Stimulated activated CD4-positive, alpha-beta T cell treated with anti-CD3 and anti-CD28 coated beads, TNF-alpha, amount 100 ng/mL, for 24 hours (primary cell): ENCODE measurements at places on chromosomes 5 and 9.
A peak's percentile ranks its signal among the peaks of the same experiment; 100 is the strongest.

GRCh38 chr5:149381986-149382338 is 2.9 kb upstream of the IL17B start:
- peak; percentile 56 for DNase-seq

- DNase-seq = no peak
These were observed 186.6 kb upstream of the ADAMTS16 start for GRCh38 chr5:4953576-4953975.

GRCh38 chr5:2921651-2922050 is 170.2 kb upstream of the IRX2 start:
- DNase-seq = no peak

DNA sequence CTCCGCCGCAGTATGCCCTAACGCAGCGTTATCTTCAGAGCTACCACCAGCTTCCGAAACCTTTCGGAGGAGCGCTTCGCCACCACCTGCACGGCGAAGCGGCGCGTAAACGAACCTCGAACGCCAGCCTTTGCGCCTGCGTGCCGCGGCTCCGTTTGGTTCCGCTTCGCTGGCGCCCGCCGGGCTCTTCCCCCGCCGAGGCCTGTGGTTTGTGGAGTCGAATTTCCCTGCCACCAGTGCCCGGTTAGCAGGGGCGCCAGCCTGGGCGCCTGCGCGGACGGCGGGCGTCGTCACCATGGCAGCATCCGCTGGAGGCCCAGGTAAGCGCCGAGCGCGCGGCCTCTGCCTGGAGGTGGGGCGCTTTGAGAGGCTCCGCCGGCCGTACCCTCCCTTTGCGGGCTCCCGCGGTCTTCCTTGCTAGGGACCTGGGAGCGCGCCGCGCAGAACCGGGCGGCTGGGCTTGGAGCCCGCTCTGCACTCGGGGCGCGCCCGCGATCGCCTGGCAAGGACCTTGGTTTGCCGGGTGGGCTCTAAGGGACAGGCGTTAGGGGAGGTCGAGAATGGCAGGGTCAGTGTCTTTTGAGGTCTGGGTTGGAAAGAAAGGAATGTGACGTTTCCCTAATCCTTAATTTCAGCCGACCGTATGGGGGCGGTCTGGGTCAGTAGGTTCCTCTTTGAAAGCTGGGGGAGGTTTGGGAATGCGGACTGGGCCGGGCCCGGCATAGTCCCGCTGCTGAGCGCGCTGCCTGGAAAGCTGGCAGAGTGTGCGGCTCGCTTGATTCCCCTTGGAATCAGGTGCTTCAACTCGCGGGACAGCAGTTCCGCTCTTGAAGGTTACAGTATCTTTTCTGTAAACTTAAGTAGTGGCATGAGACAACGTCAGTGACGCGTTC is at the start of gene FAM151B:
Gene FAM151B, plus strand, starts transcription at position 272 of the 893 bp plus-strand sequence. Its CDS starts 24 bp downstream, at position 296.
- DNase-seq = peak; percentile 83

- no peak for DNase-seq
These were observed 109.0 kb downstream of the IRX1 start for GRCh38 chr5:3704661-3705060.

DNA sequence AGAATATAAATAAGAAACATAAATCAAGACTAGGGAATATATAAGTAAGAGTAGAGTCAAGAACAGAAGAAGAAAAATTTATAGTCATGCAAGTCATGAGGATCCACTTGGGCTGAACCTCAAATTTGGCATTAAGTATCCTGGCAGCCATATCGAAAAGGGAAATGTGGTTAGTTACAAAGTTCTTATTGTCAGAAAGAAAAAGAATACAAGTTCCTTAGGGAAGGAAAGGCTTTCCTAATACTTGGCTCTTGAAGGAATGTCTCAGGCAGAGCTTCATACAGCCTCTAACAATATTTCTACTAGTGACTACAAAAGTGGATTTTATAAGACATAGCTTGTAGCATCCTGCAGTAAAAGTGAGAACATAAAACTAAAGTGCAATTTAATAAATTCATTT is 45.4 kb downstream of the TMEM252 start:
- DNase-seq = no peak

- DNase-seq = no peak
These were observed 458.6 kb downstream of the ZSWIM6 start for GRCh38 chr5:61790678-61791077.

DNA sequence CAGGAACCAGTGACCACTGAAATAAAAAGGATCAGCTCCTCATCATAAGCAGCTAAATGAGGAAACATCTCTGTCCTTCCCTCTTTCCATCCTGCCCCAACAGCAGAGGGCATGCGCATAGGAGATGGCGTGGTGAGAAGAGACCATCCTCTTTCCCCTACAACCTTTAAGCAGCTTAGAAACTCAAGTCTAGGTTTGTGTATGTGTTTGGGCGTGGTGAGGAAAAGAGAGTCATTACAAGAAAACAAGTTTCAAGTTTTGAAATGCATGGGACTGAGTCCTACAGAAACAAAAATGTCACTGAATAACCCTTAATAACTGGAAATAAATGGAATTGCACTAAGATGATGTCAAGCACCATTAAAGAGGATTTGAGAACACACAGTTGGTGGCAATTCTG is 96.4 kb upstream of the IL12B start:
- no peak for DNase-seq

DNA sequence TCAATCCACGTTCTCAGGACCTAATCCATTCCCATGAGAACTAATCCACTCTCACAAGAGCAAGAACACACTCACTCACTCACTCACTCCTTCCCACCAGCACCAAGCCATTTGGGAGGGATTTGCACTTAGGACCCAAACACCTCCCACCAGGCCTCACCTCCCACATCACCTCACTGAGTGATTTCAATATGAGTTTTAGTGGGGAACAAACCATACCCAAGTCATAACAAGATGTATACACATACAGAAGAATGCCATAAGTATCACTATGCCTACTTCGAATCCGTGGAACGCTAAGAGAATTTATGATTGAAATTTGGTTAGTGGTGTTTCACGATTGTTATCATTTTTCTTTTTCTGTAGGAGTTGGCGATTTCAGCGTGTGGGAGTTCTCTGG is 29.3 kb upstream of the CTSL start:
- DNase-seq = no peak

- DNase-seq = no peak
These were observed 440.4 kb downstream of the DMRT2 start for GRCh38 chr9:1490341-1491232.

GRCh38 chr9:87718852-87719612 is 6.9 kb upstream of the CTSL start:
- no peak for DNase-seq

DNA sequence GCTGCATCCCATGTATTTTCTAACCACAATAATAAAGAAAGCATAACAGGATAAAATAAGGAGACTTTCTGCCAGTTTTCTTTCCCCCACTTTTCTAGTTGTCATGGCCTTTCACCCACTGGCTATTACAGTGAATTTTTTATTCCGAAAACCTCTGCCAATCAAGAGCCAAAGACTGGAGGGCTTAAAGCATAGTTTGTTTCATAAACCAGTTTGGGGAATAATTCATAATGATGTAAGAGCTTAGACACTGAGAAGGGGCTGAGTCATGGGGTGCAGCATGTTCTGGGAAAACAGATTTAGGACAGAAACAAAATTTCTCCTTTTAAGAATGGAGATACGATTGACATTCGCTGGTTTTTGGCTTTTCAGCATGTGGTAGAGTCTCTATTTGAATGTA is 4.4 kb upstream of the GLIPR2 start:
- no peak for DNase-seq

- DNase-seq = no peak
These were observed 76.4 kb upstream of the SMARCA2 start for GRCh38 chr9:1938675-1939170.

DNA sequence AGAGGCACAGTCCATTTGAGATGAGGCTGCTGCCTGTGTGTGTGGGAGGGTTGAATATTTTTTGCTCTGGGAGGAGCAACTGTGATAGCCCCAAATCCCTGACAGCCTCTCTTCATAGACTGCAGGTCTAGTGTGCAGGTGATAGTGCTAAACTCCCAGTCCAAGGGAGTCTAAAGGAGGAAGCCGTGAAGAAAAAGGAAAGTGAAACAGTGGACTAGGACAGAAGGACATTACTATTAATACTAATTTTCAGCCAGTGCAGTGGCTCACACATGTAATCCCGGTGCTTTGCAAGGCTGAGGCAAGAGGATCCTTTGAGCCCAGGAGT is 295.0 kb downstream of the PDE4D start:
- DNase-seq = no peak

- no peak for DNase-seq
These were observed 269.4 kb downstream of the CWC27 start for GRCh38 chr5:65037831-65038815.

DNA sequence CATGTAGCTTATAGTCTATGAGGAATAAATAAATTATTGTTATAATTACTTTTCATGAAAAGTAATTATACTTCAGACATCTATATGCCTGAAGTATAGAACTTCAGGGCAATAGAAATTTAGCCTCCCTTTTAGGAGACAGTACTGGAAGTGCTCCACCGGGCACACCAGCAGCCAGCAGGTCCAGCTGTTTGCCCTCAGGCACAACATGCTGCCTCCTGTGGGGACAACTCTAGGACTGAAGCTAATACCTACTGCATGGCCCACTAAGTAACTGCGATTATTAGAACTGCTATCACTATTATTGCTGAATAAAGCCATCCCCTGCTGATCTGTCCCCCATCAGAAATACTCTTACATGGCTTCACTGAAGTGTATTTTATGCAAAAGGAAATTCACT is 329.6 kb downstream of the MED10 start:
- DNase-seq = no peak

- no peak for DNase-seq
These were observed 140.8 kb downstream of the COL23A1 start for GRCh38 chr5:178449163-178450070.

DNA sequence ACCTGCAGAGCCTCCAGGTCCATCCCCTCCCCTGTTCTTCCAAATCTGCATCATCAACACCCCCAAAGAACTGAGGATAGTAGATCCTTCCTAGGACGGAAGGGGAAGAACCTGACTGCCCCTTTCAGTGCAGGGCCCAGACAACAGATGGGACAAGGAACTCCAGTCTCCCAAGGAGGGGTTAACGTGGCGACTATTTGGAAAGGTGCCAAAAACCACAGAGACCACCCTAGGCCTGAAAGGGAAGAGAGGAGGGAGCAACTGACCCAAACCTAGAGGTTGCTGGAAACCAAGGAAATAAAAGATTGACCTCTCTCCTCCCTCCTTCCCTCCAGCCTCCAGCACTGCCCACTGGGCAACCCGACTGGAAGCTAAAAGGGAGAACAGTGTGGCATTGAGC is 59.7 kb upstream of the NEURL1B start:
- DNase-seq = no peak

DNA sequence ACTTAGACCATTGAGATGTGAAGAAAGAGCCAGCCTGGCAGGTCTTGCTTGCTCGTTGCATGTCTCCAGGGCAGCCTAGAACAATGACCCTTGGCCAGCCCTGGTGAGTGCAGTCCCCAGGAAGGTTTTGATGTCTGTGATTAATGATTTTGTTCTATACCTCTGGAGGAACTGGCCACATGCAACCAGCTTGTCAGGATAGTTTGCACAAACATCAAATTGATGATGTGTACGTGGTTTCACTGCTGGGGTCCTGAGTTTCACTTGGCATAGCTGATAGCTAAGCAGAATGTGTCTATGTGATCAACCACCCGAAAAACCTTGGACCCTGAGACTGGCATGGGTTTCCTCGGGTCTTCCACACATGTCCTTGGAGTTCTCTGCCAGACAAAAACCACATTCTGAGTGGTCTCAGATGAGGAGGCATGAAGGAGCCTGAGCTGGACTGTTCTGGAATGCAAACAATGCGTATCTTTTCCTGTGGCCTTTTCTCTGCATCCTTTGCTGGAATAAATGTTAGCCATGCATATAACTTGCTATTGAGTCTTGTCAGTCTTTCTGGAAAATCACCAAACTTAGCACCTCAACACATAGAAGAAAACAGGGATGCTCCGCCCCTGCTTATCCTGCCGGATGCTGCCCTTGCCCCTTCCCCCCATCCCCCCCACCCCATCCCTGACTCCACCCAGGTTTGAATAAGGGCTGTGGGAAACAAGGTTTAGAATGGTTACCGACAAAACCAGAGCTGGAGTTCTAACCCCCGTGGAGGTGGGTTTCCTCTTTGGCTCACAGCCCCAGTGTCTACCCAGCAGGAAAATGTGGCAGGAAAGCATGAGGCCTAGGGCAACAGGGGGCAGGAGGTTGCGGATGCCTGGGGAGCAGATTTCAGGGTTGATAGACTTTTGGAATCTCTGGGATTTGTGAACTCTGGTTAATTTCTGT is 50.1 kb upstream of the ANKRD33B start:
- DNase-seq = no peak

GRCh38 chr9:135040892-135041291 is 46.6 kb upstream of the OLFM1 start:
- DNase-seq = no peak

DNA sequence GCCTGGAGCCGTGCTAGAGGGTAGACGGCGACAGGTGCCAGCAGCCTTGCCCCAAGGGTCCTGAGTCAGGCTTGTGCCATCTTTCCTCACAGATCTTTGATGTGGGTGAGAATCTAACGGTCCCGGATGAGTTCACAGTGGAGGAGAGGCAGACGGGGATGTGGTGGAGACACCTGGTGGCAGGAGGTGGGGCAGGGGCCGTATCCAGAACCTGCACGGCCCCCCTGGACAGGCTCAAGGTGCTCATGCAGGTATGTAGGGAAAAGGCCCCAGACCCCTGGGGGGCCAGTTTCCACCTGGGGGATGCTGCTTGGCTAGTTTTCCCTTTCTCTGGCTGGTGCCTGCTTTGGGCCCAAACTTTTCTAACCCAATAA is 24.0 kb downstream of the PTGES2 start:
- peak; percentile 19 for DNase-seq

- no peak for DNase-seq
These were observed 25.6 kb upstream of the SPATA31D4 start for GRCh38 chr9:81902626-81903025.

- DNase-seq = no peak
These were observed 317.6 kb upstream of the TRPC7 start for GRCh38 chr5:136682986-136683385.
